ENCODE measurements at places on chromosomes 2 and 18.

DNA sequence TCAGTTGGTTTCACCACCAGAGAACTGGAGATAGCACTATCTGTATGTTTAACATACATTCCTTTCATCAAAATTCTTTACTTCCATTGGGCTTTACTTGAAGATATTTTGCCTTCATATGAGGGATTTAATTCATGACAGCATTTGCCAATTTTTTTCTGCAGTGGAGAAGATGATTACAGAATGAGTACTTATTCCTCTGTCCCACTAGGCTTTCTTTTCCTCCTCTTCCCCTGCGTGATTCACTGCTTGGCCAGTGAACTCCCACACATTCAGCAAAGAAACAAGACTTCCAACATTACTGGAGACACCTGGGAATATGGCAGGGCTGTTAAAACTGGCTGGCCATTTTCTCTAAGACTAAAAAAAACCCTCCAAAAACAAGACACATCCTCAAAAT, 425.8 kb upstream of the KCNH7 start:
- no peak for DNase-seq

DNA sequence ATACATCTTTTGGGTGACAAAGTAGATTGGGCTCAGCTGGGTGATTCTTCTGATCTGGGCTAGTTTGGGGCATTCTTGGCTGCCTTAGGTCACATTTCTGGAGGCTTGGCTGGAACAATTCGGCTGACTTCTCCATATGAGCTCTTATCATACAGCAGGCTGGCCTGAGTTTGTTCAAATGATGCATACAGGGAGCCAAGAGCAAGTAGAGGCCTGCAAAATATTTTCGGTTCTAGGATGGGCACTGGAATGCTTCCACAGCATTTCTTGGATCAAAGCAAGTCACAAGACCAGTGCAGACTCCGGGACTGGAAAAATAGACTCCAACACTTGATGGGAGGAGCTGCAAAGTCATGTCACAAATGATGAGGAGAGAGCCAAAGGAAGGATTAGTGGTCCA, 98.4 kb downstream of the SCG2 start:
- DNase-seq, result no peak

DNA sequence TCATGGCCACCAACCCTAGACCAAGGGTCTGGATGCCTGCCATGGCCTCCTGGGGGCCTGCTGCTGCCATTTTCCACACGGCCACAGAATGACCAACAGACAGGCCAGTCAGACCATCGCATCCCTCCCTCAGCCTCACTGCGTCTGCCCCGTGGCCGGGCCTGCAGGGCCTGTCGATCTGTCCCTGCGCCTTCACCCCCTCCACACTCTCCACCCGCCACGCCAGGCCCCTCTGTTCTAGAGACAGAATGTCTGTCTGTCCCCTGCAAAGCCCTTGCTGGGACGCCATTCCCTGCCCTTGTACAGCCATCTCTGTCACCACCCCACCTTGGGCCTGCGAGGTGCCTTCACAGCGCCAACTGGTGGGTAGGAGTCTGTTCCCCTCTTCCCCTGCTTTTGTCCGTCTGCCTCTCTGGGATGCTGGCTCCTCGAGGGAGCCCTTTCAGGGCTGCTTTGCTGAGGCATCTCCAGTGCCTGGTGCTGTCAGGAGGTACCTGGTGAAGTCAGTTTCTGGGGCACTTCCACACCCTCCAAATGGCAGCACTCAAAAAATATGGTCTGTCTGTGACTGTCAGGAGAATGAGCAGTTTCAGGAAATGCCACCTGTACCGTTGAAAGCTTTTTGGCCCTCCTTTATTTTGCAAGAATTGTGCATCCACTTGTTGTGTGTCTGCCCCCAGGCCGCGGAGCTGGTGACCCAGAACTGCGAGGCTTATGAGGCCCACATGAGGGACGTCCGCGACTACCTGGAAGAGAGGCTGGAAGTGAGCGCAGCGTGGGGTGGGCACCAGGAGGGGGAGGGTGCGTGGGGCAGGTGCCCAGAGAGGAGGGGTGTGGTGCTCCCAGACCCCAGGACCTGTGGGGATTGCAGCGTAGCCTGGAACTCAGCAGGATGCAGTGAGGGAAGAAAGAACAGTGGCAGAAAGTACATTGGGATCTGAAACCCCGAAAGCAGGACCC, 6.7 kb upstream of the ESPNL start:
- no peak for DNase-seq

- no peak for DNase-seq
Measured at GRCh38 chr2:11495844-11496681, 30.1 kb upstream of the E2F6 start.

GRCh38 chr2:31505111-31505510, 75.6 kb downstream of the SRD5A2 start:
- no peak for DNase-seq

GRCh38 chr18:10321576-10321975, 132.9 kb upstream of the APCDD1 start:
- no peak for DNase-seq

DNA sequence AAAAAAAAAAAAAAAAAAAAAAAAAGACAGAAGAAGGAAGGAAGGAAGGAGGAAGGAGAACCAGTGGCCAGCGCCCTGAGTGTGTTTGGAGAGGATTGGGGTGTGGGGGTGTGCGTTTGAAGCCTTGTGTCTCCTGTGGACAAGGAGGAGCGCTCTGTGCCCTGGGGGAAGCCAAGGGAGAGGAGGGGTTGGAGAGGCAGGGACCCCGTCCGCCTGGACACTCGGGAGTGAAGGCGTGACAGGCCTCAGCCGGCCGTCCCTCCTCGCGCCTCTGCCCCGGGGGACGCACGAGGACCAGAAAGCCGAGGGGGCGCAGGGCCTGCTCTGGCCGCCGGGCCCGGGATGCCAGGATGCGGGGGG, 44.9 kb downstream of the SERTAD2 start:
- no peak for DNase-seq

DNA sequence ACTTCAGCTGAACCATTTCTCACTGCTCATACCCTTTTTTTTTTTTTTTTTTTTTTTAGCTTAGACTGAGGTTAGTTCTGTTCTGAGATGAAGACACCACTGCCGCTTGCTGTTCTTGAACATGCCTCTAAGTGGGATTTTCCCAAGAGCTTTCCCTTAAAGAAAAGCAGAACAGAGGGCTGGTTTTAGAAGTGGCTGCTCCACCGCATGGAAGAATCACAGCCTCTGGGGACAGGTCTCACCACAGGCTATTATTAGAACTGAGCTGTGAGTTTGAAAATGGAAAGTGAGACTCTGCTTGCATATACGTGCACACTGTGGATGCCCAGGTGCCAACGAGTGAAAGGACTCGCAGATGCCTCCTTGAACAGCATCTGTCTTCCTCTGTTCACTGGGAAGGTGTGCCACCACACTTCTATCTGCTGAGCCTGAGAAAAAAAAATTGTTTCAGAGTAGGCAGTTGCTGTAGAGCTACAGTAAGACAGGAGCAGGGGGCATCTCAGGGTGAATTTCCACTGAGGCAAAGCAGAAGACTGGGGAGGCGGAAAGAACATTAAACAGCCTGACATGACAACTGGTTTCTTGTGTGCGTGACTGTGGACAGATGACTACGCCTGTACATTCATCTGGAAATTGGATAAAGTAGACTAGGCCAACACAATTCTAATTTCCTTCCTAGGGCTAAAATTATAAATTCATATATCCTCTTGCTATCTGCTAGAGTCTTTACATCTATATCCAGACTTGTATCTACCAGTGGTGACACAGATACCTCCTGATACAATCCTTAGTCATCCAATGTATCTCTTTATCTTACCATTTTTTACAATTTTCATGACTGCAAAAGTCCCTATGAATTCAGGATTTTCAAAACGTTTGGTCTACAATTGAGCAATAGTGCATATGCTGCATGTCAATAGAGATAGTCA, 1045.7 kb upstream of the CELF4 start:
- DNase-seq, result no peak

GRCh38 chr2:42047488-42048298, at the start of gene PKDCC:
TSS of gene PKDCC (plus strand) at chr2:42048021. CDS start at chr2:42048200, 179 bp downstream.
- DNase-seq, result no peak

DNA sequence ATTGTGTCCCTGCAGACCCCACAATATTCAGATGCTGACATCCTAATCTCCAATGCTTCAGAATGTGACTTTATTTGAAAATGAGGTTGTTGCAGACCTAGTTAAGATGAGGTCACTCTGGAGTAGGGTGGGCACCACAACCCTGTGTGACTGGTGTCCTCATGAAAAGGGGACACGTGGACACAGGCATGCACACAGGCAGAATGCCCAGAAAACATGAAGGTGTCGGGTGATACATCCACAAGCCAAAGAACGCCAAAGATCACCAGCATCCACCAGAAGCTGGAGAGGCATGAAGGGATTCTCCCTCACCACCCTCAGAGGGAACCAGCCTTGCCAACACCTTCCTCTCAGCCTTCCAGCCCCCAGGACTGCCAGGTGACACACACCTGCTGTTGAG, 69.3 kb downstream of the AFF3 start:
- no peak for DNase-seq

DNA sequence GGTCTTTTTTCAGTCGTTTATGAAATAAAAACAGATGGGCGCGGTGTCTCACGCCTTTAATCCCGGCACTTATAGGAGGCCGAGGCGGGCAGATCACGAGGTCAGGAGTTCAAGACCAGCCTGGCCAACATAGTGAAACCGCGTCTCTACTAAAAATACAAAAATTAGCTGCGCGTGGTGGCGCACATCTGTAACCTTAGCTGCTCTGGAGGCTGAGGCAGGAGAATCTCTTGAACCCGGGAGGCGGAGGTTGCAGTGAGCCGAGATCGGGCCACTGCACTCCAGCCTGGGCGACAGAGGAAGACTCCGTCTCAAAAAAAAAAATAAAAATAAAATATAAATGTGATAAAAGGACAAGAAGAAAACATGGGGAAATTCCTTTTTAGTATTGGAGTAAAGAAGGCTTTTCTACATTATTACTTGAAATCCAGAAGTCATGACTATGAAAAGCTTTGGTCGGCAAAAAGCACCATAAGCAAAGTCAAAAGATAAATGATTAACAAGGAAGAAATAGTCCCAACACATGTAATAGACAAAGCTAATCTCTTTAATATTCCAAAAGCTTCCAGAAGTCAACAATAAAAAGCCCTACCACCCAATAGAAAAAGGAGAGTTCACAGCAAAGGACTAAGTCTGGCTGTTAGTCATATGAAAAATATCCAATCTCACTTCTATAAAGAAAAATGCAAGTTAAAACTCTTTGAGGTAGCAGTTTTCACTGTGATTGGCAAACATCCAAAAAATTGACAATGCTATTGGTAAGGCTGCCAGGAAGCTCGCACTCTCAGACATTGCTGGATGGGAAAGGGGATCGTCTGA, 1.4 kb upstream of the FAM168B start:
- no peak for DNase-seq

DNA sequence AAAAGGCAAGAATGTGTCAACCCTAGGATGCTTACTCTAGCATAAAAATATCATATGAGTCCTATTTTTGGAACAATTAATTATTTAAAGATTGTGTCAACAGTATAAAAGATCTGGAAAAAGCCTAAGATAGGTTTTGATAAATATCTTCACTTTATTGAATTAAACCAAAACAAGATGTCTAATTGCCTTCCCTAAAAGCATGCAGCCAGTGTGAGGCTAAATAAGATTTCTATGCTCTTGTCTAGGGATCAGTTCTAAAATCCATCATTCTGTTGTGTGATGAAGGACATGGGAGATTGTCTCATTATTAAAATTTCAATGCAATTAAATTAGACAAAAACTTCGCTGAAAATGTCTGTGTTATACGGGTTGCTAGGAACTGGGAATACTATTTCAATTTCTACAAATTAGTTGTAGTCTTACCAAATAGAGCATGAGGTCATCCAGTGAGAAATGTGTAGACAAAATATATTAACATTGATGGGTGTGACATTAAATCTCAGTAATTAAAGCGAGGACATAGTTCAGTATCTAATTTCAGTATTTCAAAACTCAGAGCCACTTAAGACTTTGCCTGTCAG, 535.6 kb upstream of the FSIP2 start:
- DNase-seq, result no peak

GRCh38 chr2:171706152-171706803, 19.0 kb downstream of the DYNC1I2 start:
- DNase-seq, result no peak

- no peak for DNase-seq
Measured at GRCh38 chr18:32974421-32975162, 201.8 kb upstream of the KLHL14 start.

DNA sequence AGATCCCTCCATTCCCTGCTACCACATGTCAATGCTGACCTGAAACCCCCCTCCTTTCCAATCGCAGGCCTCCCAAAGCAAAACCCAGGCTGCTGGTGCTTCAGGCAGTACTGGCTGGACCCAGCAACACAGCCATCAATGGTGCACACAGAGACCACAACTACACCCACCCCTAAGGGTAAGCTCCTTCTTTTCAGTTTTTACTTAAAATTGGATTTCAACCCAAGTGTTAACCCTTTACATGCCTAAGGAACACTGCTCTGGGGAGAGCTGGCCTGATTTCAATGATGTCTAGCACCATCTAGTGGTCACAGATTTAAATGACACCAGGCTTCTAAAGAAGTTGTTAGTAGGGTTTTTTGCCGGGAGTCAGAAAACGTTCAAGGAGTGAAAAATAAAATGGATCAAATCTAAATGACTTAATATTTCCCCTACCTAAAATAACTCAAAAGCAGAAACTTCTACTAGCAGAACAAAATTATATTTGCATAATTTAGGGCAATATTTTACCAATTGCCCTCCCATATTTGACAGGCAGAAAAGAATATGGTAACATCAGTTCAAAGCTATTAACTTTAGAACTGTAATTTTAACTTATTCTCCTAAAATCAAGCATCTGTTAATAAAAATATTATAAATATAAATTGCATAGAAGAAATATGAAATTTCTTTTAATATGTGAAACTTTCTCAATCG, 24.6 kb downstream of the FECH start:
- DNase-seq, result peak; percentile 4

- no peak for DNase-seq
Measured at GRCh38 chr2:113104054-113104611, 23.3 kb upstream of the IL1RN start.

GRCh38 chr18:64639536-64639935, 490.6 kb upstream of the LINC00305 start:
- DNase-seq, result no peak

DNA sequence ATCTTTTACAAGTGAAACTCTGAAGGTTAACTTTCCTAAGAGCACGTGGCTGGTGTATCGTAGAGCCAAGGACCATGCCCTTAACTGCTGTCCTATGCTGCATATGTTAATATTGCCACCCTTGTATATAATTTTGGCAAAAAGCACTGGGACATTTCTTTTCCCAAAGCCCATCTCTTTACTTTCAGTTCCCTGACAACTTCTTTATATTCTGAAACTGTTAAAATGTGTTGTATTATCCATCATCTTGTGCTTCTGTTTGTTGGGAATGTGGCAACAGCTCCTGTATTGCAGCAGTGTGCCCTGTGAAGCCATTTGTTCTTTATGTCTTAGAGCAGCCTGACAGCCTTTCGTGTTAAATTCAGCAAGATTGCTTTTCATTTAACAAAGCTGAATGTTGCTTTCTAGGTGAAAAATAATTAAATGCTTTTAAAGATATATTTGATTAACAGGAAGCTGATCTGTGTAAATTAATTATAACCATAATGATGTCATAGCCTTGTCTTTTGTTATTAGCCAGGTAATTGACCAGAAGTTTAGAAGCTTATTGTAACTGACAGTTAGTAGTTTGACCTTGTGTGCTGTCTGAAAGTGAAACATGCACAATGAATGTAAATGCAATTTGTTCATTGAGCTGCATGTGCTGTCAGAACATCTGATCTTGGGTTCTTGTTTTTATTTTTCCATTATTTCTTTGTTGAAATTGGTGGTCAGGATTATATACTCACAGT, 9.7 kb downstream of the RHBDD1 start:
- DNase-seq, result no peak
